Activated T-cell treated with anti-CD3 and anti-CD28 coated beads, Interleukin-2, amount 50 U/mL, for 4 hours (primary cell): ENCODE measurements at places on chromosomes 7 and 10. TPM values are rescaled to one million over a fixed set of nuclear protein-coding genes. Genes with fewer than 3 reads are reported as not detected.

- no peak for DNase-seq
Measured at GRCh38 chr7:34838329-34838728, 180.3 kb downstream of the NPSR1 start.

DNA sequence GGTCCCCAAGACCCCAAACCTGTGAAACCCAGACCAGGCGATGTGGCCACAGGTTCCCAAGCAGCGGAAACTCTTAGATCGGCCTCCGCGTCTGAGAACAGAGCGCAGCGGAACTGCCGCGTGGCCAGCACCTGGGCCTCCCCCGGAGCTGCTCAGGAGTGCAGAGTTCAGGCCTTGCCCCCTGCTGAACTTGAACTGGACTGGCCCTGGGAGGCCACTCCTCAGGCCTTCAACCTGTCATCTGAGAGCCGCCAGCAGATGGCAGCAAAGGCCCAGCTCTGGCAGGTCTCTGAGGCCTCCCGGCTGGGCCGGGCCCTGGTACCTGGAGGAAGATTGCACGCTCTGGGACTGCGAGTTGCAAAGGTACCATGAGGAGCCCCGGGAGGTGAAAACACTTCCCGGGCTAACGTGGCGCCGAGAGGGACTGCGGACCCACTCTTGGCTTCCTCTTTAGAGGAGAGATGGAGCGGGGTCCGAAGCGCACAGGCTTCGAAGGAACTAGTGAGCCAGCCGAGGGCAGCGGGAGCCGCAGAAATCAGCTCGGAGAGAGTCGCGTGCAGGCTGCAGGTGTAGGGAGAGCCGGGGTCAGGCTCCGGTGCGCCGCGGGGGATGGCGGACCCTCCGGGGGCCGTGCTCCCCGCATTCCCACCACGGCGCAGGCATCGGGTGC, 89.2 kb downstream of the PAXIP1 start:
- DNase-seq = peak; percentile 91

DNA sequence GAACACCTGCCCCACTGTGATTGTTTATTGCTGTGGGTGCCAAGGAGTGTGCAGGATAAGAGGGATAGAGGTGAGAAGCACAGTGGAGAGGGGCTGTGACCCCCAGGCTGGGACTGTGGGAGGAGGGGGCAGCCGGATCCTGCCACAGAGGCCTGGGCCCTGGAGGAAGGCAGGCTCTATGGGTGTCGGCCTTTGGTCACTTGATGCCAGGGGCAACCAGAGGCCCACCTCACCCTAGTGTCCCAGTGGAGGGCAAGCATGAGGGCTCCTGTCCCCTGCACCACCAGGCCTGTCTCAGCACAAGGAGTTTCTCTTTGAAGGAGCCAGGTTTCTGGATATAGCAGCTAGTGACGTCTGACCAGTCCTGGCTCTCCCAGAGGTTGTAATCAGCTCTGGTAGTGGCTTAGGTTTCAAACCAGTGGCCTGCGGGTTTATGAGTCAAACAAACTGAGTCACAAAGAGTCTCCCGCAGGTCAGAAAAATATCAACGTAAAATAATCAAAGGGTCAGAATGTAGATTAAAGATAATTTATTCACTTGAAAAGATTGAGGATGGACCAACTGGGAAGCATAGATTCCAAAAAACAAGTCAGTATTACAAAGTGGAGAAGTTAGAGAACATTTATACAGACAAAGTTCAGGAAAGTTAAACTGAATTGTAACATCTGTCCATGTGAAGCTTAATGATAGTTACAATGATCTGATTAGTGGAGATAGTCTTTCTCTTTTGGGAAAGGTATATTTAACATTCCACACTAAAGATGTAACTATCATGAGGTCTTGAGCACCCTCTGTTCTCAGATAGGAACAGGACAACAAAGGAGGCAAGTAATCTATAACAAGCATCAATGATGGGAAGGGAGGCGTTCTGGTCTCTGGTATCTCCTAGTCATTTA, 37.2 kb upstream of the ZNF488 start:
- no peak for DNase-seq

- DNase-seq = peak; percentile 4
Measured at GRCh38 chr7:122143376-122143750, 686 bp downstream of the AASS start.

DNA sequence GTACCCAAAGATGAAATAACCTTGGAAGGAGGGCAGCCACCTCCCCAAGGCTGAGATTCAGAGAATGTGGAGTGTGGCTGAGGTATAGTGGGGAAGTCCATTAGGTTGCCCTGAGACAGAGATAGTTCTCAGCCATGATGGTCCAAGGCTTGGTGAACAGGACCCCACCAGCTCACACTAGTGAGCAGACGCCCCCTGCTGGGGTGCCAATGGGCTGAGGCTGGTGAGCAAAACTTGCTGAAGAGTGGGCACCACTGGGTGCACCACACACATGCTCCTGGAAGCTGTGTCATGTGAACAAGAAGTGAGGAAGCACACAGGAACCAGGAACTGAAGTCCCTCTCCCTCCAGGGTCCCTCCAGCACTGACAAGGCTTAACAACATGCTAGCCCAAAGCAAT, 8.9 kb downstream of the FBXL13 start:
- DNase-seq = peak; percentile 30

DNA sequence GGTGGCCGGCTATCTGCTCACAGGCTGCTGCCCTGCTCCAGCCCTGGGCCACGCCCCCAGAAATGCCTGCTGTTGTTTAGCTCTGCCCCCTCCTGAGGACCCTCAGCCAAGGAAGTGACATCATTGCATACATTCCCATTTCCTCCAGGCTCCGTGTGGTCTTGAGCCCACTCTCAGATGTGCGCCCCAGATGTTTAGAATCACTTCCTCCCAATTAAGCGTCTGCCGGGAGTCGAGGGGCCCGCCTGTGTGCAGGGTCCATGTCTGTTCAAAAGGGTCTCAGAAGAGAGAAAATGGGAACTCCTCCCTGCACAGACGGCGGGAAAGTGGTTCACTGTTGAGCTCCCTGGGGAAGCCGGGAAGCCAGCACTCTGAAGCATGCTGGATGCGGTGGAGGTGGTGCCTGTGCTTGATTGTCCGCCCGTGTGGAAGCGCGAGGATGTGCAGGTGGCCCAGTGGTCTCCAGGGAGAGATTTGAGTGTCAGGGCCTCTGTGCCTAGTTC, 116.9 kb upstream of the PPIF start:
- DNase-seq = no peak

- DNase-seq = no peak
Measured at GRCh38 chr10:61024151-61024855, 80.3 kb upstream of the RHOBTB1 start.

DNA sequence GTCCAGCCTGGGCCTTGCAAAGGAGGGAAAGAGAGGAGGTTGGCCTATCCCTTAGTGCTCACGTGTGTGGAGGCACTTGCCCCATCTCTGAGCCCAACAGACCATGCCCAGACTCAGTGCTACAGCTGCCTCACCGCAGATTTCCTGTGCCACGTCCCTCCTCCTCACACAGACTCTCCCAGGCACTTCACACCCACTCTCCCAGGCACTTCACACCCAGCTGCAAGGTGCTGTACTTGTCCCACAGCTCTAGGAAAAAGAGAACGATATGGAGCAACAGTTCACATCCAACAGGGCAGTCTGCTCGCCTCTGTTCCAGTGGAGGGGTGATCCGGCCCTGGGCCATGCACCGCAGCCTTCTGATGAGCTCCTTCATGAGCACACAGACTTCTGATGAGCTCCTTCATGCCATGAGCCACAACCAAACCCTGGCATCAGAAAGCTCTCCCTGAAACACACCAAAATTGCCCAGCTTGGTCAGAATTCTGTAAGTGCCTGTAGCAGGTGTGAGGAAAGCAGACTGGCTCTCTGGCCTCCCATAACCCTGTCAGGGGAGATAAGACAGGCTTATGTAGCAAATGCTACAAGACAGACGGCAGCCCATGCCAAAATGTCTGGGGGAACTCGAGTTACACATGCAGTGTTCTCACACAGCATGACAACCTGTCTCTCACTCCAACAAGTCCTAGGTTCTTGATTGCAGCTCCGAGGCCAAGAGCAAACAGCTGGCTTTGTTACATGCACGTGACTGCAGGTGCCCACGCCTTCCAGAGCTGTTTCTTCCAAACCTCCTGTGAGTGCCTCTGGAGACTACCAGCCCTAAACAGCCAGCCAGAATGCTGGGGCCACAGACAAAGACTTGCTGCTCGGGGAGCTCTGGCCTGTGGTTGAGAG, 348.5 kb downstream of the GRID1 start:
- no peak for DNase-seq

- no peak for DNase-seq
Measured at GRCh38 chr7:102991540-102992214, 78.9 kb downstream of the LRRC17 start.

DNA sequence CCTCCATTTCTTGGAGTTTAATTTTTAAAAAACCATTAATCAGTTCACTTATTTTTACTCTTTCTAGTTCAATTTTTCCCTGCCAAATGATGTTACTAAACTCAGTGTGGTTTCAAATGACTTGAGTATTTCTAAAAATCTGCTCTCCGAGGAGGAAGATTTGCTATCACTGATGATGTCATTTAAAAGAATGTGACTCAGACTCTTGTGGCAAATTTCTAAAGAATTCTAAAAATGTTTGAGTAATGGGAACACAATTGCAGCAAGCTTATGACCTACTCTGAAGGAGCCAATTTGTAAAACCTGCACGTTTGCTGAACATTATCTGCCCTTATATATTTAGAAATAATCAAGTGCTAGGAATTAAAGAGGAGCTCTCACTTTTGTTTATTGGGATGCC, 88.6 kb downstream of the SPAG6 start:
- no peak for DNase-seq

The PRDX3 gene
- total RNA-seq = 167 TPM
